T-cell (primary cell): ENCODE measurements at places on chromosomes 6 and 20.

- peak; percentile 6 for DNase-seq
Measured at GRCh38 chr6:44431118-44431725, 43.7 kb downstream of the CDC5L start.

DNA sequence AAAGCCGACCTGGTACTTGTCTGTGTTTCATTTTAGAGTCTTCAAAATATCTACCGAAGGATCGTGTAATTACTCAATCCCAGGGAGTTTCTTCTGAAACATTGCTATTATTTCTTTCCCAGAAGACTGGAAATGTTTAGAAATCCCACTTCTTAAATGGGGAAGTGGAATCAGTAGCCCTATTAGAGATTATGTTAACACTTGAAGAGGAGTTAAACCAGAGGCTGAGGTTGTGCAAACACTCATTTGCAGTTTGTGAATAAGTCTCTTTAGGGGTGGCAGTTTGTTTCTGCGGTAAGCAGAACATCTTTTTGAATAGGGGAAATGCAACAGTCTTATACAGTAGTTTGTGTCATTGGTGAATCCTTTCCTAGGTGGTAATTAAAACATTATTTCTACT is 21.3 kb downstream of the DSP start:
- no peak for DNase-seq

DNA sequence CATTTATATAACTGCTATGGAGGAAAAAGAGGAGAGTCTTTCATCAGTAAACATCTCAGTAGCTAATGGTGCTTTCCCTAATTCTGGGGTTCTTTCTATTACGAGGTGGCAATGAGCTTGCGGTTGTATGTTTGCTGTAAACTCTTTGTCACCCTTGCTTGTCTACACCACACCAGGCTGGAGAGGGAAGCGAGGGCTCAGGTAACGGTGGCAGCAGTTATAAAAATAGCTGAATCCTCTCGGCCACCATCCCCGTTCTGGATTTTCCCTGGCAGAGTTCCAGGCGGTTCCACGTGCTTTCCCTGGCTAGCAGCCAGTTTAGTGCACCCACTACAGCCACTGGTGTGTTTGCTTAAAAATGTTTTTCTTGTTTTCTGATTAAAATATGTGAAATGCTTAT is 39.0 kb downstream of the MAS1 start:
- peak; percentile 42 for DNase-seq

DNA sequence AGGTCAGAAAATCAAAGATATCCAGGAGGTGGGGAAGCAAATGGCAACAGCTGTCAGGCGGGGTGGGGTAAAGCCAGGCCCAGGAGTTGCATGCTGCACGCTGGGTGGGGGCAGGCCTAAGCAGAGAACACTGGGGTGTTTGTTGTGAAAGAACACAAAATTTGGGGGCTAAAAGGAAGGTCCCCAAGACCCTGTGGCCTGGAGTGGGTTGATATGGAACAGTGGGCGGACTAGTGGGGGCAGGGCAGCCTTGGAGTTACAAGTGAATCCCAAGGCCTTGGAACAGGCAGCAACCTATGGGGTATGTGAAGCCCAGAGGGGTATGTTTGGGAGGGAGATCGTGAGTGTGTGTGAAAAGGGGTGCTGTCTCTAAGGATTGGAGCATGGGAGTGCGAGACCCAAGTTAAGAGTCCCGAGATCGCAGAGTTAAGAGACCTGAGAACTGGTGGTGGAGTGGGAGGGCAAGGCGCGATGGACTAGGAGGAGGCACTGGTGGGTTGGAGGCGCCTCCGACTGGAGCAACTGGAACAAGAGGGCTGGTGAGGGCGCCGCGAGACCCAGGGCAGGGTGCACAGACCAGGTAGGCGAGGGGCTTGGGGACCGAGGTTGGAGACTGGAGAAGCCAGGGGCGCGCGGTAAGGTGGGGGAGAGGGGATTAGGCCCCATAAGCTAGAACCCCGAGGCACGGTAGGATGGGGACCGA is 658 bp downstream of the CUL7 start:
- DNase-seq, result no peak

GRCh38 chr6:169289619-169290339 is 36.1 kb upstream of the THBS2 start:
- DNase-seq, result no peak

DNA sequence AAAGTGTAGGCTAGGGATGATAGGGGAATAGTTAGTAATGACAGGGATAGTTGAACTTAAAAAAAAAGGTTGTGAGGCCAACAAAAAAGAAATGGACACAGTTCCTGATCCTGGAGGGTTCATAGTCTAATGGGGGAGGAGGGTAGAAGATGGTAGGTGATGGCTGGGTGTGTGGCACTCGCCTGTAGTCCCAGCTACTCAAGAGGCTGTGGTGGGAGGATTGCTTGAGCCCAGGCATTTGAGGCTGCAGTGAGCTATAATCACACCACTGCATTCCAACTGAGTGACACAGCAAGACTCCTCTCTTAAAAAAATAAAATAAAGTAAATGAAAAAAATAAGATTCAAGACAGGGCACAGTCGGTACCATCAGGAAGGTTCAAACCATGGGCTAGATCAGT is 2.4 kb upstream of the MICB start:
- no peak for DNase-seq

DNA sequence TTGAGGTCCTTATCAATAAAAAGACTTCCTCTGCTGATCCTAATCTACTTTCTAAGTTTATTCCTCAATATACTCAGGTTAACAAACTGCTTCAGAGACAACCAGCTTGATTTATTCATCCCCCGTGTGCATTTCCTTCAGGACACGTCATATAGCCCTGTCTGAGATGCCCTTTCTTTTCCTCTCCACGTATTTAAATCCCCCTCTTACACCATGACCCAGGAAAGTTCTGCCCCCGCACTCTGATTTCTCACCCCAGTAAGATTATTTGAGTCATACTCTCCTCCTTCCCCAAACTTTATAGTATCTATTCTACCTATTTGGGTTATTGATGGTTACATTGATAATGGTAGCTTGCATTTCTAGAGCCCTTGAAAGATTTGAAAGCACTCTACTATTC is 9.8 kb upstream of the CGA start:
- no peak for DNase-seq

DNA sequence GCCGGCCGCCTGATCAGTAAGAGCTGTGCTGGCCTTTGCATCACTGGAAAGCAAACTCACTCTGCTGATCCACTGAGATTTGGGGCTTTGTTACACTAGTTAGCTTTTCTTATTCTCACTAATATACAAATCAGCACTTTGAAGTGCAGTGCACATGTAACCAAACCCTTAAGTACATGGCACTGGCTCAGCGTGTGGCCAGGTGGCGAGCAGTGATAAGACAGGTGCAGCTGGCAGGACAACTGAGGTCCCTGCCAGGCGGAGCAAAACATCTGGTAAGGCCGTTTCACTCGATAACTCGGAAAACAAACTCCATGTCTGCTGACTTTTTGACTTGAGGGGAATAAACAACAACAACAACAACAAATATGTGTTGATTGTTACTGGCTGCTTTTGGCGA is 11.0 kb downstream of the GFRA4 start:
- DNase-seq, result no peak

DNA sequence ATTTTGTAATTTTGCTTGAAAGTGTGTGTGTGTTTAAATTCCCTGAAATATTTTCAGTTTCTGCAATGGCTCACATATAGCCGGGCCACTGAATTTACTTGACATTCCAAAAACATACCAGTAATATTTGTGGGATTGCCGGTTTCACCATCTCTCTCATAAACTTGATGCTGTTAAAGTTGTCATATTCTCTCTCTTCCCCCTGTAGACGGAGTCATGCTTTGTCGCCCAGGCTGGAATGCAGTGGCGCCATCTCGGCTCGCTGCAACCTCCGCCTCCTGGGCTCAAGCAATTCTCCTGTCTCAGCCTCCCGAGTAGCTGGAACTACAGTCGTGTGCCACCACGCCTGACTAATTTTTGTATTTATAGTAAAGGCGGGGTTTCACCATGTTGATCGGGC is 122.1 kb downstream of the TIAM2 start:
- no peak for DNase-seq

GRCh38 chr6:11727998-11728961 is 50.3 kb downstream of the ADTRP start:
- no peak for DNase-seq

GRCh38 chr20:4809707-4810106 is 88.0 kb downstream of the PRND start:
- no peak for DNase-seq

DNA sequence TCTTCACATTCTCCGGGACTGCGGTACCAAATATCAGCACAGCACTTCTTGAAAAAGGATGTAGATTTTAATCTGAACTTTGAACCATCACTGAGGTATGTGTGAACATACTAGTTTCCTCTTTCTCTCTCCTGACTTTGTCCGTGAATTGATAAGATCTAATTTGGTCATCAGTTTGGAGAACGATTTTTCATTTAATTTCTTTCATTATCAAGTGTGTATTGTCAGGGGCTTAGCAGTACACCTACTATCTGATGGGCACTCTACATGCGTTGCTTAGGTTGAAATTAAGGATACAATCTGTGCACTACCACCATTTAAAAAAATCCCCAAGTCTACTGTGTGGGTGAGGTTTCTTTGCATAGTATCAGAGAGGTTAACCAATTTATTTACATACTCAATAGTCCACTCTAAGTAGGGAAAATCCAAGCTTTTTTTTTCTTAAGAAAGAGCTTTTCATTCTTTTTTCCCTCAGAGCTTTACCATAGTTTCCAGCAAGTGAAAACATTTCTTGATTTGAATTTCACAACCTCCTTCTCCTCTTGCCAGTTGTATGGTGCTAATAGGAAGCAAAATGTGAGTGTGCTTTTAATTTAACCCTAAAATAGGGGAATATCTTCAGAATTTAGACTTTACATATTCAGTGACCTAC is 105.4 kb upstream of the ESR1 start:
- no peak for DNase-seq

DNA sequence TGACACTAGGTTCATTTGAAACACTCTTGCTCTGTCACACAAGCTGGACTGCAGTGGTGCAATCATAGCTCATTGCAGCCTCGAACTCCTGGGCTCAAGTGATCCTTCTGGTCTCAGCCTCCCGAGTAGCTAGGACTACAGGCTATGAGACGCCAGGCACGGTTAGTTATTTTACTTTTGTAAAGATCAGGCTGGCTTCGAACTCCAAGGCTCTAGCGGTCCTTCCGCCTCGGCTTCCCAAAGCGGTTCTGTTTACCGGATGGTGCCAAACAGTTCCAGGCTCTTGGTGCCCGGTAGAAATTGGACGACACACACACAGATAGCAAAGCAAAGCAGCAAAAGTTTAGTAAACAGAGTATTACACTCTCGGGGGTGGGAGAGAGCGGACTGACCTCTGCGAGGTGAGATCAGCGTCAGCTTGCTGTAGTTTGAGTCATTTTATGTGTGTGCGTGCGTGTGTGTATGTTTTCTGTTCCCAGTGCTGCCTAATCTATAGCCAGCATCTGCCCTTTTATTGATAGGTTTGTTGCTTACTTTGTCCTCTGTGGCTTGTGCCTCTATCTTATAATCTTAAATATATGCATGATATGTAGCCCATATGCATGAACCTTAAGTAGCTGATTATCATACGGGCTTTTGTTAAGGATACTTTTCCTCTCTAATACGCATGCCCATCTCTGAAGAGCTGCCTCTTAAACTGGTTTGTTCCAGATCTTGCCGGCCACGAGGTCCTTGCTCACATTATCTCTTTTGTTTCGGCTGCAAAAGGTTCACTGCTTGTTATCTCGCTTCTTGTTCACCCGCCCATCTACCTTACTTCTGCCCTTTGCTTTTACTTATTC is 75.2 kb downstream of the OR2B2 start:
- peak; percentile 61 for DNase-seq

GRCh38 chr20:24842918-24843715 is 106.0 kb upstream of the CST7 start:
- DNase-seq, result no peak

DNA sequence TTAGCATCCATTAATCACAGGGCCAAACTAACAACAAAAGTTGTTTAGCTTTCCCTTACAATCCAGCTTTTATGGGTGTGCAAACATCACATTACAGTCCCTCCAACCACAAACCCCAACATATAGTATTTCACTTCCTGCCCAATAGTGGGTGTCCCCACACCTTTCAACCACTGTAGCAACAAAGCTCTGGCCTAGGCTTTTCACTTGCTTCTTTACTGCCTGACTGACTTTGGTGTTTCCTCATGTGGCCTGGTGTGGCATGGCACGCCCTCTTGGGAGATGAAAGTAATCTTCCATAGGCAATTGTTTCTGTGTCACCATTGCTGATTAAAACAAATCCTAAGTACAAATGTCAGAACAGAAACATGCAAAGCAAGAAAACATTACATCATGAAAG is 46.3 kb downstream of the MCM8 start:
- peak; percentile 55 for DNase-seq

GRCh38 chr6:116327803-116328527 is 42.8 kb upstream of the DSE start:
- no peak for DNase-seq

DNA sequence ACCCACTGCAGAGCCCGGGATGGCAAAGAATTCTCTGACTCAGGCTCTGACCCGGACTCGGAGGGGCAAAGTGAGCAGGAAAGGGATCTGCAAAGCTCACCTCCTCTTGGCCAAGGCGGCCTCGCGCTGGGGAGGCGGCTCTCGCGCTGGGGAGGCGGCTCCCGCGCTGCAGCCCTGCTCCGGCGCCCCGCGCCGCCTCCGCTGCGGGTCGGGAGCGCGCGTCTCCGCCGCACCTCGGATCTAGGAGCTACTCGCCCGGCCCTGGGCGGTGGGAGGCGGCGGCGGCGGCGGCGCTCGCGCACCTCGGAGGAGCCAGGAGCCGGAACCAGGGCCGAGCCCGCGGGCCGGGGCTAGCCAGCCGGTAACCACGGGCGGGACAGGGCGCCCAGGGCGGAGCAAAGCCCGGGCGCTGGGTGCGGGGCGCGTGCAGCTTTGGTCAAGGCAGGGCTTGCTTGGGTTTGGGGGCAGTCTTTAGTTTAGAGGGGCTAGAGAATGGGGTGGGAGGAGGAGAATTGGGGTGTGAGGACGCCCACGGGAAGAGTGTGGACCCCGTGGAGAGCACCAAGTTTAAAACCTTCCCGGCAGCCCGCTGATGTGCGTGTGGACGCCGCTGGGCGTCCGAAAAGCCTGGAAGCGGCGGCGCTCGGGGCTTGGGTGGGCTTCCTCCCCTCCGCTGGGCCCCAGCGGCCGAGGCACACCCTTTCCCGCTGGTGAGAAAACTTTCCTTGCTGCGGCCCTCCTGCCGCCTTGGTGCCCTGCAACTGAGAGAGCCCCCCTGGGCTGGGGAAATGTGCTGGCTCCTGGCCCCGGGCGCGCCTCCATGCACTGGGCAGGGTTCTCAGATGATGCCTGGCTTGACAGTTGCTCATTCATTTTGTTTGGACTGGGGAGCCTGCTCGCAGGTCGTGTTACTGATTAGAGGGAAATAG is at the start of gene MRAP2:
TSS of gene MRAP2 (plus strand) at position 250 of the 929 bp plus-strand sequence. CDS start 21,547 bp downstream, outside the sequence.
- DNase-seq, result no peak
